ENCODE measurements at places on chromosomes 16 and 17. TPM values are rescaled to one million over a fixed set of nuclear protein-coding genes. Genes with fewer than 3 reads are reported as not detected.

Gene CACNG5
- not detected for total RNA-seq

GRCh38 chr17:76679239-76679638 lies 31.5 kb downstream of the MXRA7 start:
- DNase-seq, result no peak

Gene ROGDI
- total RNA-seq, result 22.0 TPM

- no peak for DNase-seq
These were observed 1927.2 kb downstream of the TP53TG3F start for GRCh38 chr16:35386619-35387018.

Gene TLCD1
- total RNA-seq, result 1.2 TPM
